ENCODE measurements at places on chromosomes 6 and 20.

DNA sequence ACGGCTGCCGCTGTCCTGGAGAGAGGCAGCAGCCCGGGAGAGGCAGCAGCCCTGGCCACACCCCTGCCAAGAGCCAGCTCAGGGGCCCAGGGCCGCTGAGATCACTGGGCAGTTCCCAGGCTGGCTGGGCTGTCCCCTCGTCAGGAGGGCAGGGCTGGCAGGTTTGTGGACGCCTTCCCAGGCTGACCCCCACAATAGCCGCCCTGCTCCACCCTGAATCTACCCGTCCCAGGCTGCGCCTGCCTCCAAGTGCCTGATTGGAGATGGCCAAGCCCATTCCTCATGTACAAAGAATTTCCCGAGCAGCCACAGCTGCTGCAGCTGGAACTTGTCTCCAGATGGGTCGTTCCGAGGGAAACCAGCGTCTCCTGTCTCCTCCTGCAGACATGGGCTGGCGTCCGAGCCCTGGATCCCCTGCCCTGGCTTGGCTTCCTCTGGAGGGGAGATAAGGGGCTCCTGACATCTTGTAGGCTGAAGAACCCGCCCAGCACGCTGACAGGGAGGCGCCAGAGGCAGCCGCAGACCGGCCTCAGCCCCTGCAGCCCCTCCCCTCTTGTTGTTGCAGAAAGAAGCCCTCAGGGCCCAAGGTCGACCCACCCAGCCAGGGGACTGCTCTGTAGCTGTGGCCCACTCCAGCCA is 9.4 kb upstream of the GATA5 start:
- no peak for DNase-seq

DNA sequence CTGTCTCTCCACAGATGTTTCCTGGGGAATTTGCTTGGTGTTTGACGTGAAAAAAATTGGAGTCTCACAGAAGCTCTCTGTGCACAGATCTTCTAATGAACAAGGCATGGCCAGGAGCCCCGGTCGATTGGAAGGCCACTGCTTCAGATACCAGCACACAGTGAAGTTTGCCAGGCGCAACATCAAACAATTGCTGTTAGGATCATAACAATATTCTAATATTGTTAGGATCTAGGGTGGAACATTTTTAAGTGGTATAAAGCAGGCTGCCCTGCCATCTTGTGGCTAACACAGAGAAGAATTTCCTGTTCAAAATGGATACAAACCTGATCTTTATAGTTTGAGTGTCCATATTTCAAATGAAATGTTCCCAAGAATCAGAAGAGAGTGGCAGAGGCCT is 64.1 kb downstream of the C6orf118 start:
- no peak for DNase-seq

DNA sequence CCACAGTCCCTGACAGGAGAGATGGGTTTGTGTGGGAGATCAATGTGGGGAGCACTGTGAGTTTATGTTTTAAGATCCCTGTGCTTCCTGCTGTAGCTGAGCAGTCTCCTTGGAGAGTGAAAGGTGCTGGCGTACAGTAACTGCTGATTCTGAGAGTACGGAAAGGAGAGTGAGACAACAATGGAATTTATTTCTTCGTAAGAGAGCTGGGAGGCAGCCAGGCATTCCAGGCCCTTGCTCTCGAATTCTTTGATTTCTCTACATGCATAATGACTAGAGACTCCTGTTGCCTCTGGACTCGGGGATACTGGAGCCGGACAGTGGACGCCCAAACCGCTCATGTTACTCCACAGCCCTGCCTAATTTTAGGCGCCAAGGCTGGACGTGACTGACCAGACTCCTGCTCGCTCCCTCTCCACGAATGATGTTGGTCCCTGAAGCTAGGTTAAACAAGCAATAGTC is 131.0 kb upstream of the PHACTR1 start:
- DNase-seq, result no peak

- DNase-seq, result peak; percentile 19
These were observed 15.2 kb upstream of the MRPS18A start for GRCh38 chr6:43702534-43703440.

DNA sequence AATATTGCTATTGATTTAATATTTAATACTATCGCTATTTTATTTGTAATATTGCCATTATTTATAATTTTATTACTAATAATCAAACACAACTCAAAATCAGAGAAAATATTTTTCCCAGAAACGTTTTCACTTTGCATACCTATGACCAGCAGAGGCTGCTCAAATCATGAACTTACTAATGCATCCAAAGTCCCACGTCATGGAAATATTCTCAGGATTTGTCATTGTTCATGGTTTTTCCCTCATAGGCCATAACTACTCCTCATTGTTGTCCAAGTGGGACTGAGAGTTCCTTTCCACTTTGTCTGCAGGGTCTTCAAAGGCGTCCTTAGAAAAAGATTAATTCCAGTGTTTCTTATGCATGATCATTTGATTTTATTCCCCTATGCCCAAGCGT is 344.8 kb downstream of the THBS2 start:
- no peak for DNase-seq

- no peak for DNase-seq
These were observed 240.1 kb downstream of the KCNQ5 start for GRCh38 chr6:72861935-72862432.

- no peak for DNase-seq
These were observed 178.2 kb downstream of the PTPRT start for GRCh38 chr20:43011491-43011890.

GRCh38 chr6:91633374-91634111 is 1046.7 kb upstream of the MAP3K7 start:
- DNase-seq, result no peak

DNA sequence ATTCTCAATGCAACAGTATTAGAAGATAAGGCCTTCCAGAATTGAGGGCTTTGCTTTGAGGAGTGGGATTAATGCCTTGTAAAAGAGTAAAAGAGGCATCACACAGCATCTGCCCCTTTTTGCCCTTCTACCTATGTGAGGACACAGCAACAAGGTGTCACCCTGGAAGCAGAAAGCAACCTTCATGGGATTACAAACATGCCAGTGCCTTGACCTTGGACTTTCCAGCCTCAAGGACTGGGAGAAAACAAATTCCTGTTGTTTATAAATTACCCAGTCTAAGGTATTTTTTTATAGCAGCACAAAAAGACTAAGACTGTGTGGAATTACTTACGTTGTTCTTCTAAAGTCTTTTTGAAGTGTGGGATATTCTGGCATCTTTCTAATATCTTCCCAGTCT is 150.0 kb upstream of the SLC22A16 start:
- DNase-seq, result no peak

DNA sequence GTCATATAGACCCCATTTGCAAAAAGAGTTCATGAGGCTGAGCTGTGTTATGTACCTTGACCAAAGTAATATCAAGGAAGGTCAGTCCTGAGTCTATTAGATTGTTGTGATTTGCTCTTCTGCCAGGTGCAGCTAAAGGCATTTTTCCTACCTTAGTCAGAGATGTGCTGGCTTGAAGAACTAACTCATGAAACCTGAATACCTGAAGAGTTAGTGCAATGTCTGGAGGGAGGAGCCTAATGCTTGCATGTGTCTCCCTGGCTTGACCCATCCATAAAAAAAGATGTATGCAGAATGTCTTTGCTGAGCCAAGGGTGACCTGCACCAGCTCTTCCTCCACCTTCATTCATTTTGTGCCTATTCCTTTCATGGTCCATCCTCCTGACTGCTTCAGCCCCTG is 742.0 kb downstream of the KIF16B start:
- DNase-seq, result no peak

GRCh38 chr20:34880215-34880850 is 3.9 kb downstream of the ACSS2 start:
- DNase-seq, result no peak

DNA sequence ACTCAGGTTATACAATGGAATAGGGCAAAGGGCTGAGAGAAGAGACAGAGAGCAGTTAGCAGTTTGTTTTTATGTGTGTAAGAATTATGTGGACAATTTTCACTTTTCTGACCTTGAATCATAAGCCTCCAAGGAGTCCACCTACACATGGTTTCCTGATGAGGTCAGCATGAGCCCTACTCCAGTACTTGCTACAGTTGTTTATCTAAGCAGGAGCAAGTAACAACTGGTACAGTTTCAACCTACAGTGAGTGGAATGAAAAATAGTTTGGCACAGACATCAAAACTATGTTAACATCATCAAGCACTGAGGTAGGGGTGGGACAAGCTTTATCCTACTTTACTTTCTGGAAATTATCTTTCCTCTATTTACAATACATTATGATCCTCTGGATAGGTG is 426.7 kb upstream of the ID4 start:
- DNase-seq, result no peak

- peak; percentile 52 for DNase-seq
These were observed 7.7 kb upstream of the ZKSCAN8 start for GRCh38 chr6:28134015-28134414.

GRCh38 chr6:120186080-120186479 is 836.5 kb upstream of the MAN1A1 start:
- no peak for DNase-seq

DNA sequence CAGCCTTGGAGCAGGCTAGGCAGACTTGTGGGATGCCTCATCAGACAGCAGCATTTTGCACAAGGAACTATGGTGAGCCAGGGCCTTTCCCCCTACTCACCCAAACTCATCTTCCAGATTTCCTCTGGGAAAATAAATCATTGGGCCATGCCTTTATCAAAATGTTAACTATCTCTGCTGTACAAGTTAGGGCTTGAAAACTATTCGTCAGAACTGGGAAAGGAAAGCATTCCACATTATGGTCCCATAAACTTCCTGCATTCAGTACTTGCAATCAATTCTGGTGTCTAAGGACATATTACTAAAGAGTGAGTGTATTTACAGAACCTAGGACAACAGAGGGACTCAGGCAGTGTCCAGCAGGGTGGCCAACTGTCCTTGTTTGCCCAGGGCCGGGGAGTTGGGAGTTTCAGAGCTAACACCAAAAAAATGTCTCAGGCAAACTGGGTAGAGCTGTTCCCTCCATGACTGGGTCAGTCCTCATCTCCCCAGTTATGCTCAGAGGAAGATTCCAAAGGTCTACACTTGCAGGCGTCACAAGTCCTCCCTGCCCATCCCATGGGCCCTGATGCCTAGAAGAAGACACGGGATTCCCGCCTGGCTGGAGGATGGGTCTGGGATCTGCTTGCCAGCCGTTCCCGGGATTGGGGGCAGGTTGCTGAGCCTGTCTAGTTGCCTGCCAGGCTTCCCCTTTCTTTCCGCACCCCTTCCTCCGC is 72.2 kb downstream of the SLC22A3 start:
- no peak for DNase-seq

- DNase-seq, result no peak
These were observed 8.8 kb downstream of the SLC22A16 start for GRCh38 chr6:110467566-110468140.

GRCh38 chr20:58492795-58493524 is 22.2 kb downstream of the APCDD1L start:
- DNase-seq, result no peak

- DNase-seq, result no peak
These were observed 21.0 kb downstream of the C6orf89 start for GRCh38 chr6:36906539-36907325.

DNA sequence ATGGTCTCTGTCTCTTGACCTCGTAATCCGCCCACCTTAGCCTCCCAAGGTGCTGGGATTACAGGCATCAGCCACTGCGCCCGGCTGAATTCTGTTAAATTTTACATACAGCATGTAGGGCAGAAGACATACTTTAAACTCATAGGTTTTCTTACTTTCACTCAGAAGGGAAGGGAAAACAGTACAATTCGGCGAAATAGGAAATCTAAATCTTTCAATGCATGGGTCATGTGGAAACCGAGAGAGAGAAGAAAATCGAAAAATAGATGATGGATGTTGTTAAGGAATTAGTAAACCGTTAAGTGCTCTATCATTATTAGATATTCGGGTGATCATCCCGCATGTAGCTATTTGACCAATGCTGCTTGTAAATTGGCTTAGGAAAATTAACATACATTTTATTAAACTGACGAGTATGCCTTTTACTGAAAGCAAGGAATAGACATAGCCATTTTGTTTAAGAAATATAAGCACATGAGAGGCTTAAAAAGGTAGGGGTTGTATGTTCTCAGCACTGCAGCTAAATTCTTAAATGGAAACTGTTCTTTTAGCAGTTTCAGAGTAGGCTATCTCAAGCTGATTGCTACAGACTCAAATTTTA is 164.7 kb upstream of the AGPAT4 start:
- no peak for DNase-seq

- no peak for DNase-seq
These were observed 312.9 kb downstream of the BTBD9 start for GRCh38 chr6:38326837-38327236.

GRCh38 chr6:45434381-45434700 is 56.6 kb upstream of the SUPT3H start:
- no peak for DNase-seq

- DNase-seq, result no peak
These were observed 11.5 kb downstream of the PEDS1 start for GRCh38 chr20:50141811-50142561.

GRCh38 chr6:26660000-26660361 is 435 bp upstream of the ZNF322 start:
- DNase-seq, result peak; percentile 45

DNA sequence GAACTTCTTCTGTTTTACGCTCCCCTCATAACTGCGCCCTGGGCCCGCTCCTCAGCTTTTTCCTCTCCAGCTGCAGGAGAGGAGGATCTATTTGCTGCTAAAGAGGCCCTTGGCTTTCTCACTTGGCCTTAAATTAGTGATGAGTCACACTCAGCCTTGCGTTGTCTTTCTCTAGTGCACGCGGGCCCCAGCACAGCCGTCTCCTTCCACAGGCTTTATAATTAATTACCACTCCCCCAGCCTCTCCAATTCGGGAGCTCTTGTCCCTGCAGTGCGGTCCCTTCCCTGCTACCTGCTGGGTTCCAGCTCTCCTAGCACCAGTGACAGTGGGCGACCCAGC is 25.2 kb downstream of the PACSIN1 start:
- no peak for DNase-seq

DNA sequence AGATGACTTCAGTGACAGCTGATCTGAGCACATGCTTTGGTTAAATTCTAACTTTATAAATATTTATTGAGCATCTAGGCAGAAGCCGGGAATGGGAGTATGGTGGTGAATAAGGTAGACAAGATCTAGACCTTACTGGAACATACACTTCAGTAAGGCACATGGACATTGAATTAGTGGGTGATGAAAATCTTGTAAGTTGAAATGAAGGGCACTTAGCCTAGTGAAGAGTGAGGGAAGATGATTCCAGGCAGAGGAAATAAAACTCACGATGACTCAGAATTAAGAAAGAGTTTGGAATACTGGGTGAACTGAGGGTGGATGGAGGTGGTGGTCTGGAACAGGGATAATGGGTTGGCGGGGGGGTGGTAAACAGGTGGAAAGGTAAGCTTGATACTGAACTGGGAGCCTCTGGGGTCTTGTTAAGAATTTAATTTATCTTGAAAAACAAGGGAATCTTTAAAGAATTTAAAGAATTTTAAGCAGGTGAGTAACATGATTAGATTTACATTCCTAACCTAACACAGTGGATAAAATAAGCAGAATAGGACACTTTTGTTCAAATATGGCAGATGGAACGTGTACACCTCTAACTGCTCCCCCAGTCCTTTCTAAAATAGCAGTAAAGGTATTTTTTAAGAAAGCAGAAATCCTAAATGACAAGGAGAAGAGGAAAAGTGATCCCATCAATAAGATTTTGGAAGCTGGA is 75.2 kb upstream of the ARHGAP18 start:
- DNase-seq, result no peak

- DNase-seq, result no peak
These were observed at the start of gene PCSK2 for GRCh38 chr20:17226410-17227218. PCSK2 (plus strand) TSS chr20:17227040; CDS start chr20:17227306, 266 bp downstream.

GRCh38 chr6:138499303-138500018 is at the start of gene NHSL1:
NHSL1 (minus strand) TSS chr6:138499494; CDS start chr6:138499290, 204 bp downstream.
- DNase-seq, result no peak

- no peak for DNase-seq
These were observed 88.3 kb downstream of the DLL1 start for GRCh38 chr6:170202416-170203135.

Measured in CD4-positive, alpha-beta T cell treated with Interleukin-10 for 1 hour (primary cell).